COR-L47 (cell line): ENCODE measurements at places on chromosomes 6 and 20.

- peak; percentile 38 for DNase-seq
These were observed 15.7 kb upstream of the CDKN1A start for GRCh38 chr6:36662827-36663256.

DNA sequence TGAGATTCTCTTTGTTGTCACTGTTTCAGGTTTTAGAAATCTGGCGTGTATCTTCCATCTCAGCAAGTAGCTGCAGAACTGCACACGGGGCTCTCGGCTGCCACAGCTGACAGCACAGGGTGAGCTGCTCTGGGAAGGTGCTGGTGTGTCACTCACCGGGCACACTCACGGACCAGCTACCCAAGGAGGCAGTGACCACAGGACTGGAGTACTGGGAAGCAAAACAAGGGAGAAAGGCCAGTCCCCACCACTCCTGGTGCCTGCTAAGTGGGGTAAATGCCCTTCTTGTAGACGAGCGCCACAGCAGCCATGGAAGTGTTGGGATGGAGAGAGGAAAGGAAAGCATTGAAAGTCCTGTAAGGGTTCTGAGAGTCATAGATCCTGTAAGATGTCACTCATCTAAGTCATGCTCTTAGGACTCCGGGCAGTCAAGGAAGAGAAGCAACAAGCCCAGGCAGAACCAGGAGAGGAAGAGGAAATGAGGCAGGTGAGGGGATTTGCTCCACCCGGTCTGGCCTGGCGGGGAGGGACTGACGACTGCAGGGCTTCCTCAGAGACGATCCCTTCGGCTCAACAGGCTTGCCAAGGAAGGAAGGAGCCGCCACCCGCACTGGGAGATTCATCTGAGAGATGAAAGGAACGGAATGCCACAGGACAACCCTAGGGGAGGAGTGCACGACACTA, 48.1 kb downstream of the PRDM1 start:
- DNase-seq: no peak

DNA sequence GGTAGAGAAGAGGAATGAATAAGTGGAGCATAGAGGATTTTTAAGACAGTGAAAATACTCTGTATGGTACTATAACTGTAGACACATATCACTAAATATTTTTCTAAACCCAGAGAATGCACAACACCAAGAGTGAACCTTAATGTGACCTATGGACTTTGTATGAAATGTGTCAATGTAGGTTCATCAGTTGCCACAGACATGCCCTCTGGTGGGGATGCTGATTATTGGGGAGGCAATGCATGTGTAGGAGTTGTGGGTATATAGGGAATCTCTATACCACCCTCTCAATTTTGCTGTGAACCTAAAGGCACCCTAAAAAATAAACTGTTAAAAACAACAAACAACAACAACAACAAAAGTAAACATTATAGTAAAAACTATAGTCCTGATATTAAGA, 293.7 kb downstream of the RNF144B start:
- DNase-seq: no peak

DNA sequence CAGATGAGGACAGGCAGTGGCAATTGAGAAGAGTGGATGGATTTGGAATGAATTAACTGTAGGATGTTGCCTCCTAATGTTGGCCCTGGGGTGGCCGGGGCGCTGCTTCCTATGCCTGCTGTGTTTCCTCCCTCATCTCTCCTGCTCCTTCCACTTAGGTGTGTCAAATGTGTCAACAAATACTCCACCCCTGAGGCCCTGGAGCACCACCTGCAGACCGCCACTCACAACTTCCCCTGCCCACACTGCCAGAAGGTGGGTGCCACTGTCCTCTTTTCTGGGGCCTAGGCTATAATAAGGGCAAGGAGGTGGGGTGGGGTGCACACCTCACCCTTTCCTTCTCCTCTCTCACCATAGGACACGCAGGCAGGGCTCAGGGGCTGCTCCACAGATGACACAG, 30.0 kb upstream of the CHMP4B start:
- DNase-seq: no peak

- no peak for DNase-seq
These were observed 19.0 kb downstream of the CEP85L start for GRCh38 chr6:118632359-118632758.

- no peak for DNase-seq
These were observed 75.8 kb downstream of the TMEM170B start for GRCh38 chr6:11613336-11613735.

- DNase-seq: no peak
These were observed 810.2 kb downstream of the MAFB start for GRCh38 chr20:39878809-39879208.

DNA sequence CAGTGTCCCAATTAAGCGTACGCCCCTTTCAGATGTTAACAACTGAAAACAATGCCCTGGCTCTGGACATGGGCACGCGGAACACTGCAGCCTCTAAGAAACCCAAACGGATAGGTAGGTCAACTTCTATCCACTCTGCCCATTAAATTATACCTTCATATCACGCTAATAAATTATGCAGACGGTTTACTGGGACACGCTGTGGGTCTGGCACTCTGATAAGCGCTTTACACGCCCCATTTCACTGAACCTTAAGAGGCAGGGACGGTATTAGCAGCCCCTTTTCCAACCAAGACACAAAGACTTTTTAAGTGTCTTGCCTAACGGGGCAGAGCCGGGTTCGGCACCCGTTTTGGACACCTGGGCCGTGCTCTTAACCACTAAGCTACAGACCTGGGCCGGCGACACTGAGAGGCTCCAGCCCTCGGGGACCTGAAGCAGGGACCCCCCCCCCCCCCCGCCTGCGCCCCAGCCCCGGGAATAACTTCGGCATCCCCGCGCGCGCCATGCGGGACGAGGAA, 744 bp downstream of the STAU1 start:
- no peak for DNase-seq

DNA sequence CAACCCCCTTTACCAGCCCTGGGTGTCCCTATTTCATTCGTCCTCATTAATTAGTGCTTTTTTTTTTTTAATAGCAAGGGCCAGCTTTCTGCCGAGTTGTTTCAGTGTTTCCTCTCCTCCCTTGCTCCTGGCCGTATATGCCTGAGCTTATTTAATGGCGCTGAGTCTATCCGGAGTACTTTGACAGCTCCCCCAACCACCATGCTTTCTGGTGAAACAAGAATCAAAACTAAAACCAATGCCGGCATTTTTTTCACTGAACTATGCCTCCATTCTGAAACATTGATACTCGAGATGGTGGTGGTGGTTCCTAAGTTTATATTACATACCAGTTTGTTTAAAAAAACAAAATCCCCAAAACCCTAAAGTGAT, 1.2 kb downstream of the DCBLD1 start:
- no peak for DNase-seq

DNA sequence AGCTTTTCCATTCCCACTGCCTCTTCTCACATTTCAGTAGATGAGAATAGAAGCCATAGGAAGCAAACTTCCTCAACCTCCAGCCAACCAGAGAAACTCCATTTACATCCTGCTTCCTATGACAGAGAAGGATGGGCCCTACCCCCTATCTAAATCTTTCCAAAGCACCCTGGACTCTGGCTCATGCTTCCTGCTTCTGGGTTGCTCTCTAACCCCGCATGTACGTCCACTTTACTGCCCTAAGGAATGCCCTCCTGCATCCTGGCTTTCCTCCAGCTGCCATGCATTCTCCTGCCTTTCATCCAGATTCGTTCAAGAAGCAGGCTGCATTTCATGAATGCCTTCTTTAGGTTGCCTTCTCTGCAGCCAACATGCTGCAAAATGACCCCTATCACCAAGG, 91.9 kb downstream of the FAM217A start:
- DNase-seq: no peak

DNA sequence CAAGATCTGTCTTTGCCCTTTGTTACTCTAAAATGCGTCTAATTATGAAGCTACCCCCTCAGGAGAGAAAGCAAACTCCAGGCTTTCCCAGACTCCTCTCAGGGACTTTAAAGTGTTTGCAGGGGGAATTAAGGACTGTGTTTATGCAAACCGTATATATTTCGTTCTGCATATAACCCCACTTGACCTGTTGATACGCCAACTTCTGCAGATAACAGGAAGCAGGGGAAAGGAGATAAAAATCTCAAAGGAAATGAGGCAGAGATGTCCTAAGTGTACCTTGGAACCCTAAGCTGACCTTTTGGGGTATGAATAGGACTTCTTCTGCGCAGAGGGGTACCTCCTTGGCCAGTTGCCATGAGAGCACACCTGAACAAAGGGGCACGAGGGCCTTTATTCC, 8.1 kb downstream of the SYCP2L start:
- no peak for DNase-seq

DNA sequence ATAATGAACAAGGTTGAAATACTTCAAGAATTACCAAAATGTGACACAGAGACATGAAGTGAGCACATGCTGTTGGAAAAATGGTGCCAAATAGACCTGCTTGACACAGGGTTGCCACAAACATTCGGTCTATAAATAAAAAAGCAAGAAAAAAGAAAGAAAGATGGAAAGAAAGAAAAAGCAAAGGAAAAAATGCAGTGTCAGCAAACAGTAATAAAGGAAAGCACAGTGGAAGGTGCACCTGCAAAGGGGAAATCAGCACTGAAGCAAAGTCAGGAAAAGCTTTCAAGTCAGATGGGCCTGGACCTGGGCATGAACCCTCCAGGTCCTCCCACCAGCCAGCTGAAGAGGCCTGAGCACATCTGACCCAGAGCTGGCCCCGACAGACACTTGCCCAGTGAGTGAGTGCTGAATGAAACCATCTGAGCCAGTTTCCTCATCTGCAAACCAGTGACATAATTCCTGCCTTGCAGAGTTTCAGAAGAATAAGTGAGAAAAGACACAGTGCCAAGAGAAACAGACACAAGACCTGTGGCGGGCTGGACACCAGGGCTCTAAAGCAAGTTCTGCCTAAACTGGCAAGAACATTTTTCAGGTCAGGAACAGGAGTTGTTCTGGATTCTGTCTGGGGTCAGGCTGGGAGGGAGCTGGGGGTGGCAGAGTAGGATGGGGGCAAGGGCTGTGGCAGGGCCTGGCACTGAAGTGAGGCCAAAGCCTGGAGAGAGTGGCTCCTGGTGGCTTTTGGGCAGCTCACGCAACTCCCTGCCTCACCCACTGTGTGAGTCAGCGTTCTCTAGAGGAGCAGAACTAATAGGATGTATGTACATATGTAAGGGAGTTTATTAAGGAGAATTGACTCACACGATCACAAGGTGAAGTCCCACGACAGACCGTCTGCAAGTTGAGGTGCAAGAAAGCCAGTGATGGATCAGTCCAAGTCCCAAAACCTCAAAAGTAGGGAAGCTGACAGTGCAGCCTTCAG, 23.9 kb upstream of the MICB start:
- DNase-seq: no peak

GRCh38 chr6:40247516-40248115, 313.4 kb upstream of the MOCS1 start:
- no peak for DNase-seq

DNA sequence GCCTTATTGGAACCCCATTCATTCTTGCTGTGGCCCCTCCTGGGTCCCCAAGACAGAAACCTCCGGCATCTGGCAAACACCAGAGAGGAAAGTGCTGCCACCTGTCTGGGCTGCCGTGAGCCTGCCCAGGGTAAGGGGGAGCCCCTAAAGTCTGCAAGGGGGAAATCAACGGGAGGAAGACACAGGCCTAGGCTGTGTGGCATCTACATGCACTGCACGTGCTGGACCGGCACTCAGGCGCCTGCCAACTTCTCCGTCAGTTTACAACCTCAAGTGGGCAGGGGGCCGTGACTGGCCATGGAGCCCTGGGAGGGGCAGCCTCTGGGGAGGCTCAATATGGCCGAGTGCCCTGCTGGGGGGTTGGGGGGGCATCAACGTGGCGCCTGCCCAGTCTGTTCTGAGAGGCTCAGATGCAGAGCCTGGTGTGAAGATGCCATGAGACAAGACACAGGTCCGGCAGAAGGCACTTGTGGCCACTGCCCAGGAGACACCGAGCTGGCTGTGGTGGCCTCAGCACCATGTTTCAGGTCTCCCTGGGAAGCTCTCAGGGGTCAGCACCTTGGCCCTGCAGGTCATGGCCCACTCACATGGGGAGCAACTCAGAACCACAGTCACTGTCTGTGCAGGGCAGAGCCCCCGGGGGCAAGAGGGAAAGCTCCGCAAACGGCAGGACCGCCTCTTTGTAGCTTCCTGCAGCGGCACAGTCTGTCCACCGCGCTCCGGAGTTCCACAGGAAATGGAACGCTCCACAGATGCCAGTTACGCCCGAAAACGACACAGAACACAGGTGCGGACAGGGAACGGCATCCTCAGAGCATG, 8.4 kb downstream of the UCKL1 start:
- DNase-seq: no peak

DNA sequence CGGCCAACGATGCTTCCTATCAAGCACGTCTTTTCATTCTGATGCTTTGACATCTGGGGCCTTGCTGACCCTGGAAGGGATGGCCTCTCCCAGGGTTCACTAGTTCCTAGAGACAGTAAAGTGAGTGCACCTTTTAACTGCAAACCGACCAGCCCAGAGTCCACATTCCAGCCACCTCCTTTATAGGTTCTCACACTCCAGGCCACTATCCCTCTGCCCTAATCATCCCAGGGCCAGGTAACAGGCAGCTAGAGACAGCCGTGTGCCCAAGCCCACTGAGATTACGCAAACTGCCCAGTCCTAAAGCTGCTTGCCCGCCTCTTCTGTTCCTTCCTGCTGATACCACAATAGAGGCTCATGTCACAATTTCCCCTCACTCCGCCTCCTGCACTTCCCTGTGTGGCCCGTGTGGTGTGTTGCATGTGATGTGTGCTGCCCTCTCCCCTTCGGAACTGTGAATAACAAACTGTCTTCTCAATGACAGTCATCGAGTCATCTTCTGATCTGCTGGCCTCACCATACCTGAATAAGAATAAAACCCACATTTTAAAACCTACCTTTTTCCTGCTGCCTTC, 123.7 kb upstream of the EXOC2 start:
- no peak for DNase-seq
